NCI-H2029 treated with DMSO at 0.1 percent for 48 hours (cell line): ENCODE measurements at places on chromosomes 16 and 17.

GRCh38 chr16:10343124-10343760, 42.6 kb upstream of the ATF7IP2 start:
- DNase-seq = no peak

- peak; percentile 98 for DNase-seq
Observed at GRCh38 chr16:23324727-23325126, 22.6 kb downstream of the SCNN1B start.

DNA sequence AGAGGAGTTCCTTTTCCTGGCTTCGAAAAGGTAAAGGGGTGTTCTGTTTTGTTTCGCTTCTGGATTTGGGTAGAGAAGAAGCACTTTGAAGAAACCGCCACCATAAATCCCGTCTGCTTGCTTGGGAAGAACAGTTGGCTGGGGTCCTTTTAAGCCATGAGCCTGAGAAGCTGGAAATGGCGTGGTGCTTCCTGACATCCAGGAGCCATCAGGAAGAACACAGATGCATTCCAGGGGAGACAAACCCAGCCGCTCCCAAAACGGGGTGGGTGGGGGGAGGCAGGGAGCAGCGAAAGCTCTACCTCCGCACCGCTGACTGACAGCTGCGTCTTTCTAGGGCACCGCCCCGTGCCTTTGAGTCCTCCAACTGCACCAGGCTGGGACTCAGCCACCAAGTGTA, 91.6 kb downstream of the ZDHHC7 start:
- DNase-seq = no peak

GRCh38 chr16:65524997-65525396, 403.1 kb upstream of the CDH11 start:
- DNase-seq = no peak

GRCh38 chr17:69207151-69207550, 21.5 kb downstream of the ABCA10 start:
- DNase-seq = no peak

DNA sequence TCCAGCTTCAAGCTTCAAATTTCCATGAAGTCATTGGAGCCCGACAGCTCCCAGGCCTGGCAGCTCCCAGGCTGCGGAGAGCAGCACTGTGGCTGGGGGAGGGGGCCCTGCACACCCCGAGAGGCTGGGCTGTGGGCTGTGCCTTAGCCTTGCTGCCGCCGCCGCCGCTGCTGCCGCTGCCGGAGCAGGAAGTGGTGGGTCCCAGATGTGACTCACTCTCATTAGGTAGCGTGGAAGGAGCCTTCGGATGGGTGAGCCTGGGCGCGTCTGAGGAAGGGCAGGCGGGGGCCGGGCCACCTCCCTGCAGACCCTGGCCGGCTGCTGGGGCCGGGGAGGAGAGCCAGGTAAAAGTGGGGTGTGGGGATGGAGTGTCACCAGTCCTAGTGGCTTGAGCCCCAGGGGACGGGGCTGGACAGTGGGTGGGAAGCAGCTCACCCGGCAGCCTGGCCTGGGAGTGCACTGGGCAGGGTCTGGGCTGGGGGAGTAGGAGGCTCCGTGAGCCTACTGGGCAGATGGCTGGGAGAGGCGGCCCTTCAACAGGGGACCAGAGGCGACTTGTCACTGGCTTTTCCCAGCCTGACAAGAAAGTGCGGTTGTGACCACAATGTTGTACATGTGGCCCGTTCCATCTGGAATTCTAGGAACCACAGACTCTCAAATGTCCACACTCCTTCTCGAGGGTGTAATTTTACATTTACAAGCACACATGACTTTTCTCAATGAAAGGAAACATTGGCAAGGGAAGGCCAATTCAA, at the start of gene ADCY7:
ADCY7 (plus strand) TSS at position 215 of the 755 bp plus-strand sequence. CDS start 21,629 bp downstream, outside the sequence.
- DNase-seq = no peak
